ENCODE measurements at places on chromosomes 13 and 19.

DNA sequence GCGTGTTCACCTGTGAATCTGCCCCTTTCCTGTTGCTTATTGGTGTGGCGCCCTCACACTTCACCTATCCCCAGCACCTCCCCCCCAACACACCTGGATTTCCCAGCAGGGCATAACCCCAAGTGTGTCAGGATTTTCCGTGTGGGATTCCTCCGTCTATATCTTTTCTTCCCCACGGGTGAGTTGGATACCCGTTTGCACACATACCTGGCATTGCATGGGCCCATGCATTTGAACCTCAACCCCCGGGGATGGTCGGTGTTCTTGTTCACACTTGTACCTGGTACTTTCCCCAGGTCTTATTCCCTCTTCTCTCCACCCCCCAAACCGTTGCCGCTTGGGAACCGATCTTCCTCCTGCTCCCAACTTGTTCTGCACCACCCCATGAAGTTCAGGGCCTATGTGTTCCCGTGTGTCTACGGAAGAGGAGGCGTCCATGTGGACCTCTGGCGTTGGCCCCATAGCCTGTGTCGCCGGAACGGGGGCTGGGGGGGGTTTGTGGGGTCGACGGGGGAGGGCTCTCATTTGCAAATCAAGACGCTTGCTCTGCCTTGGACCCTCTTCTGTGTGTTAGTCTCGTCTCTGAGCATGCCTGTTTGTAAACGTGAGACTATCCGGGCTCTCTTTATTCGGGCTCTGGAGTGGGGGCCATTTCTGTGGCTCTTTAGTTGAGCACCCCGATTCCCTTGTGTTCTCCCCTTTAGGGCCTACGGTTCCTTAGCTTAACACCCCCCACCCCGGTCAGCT, 1.7 kb downstream of the PRR12 start:
- DNase-seq = peak; percentile 16

GRCh38 chr19:23415034-23415433, 19.8 kb upstream of the ZNF91 start:
- DNase-seq = no peak

DNA sequence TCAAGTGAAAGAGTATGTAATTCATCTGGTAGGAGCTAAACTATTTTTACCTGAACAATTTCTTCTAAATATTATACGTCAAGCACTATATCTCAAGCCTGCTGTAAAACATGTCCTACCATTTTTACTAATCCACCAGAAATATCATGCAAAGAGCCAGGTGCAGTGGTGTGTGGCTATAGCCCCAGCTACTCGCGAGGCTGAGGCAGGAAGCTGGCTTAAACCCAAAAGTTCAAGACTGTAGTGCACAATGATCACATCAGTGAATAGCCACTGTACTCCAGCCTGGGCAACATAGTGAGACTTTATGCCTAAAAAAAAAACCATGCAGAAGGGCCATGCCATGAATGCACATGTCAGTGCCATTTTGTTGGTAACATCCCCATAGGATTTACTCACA, 20.7 kb upstream of the CLN5 start:
- DNase-seq = no peak

DNA sequence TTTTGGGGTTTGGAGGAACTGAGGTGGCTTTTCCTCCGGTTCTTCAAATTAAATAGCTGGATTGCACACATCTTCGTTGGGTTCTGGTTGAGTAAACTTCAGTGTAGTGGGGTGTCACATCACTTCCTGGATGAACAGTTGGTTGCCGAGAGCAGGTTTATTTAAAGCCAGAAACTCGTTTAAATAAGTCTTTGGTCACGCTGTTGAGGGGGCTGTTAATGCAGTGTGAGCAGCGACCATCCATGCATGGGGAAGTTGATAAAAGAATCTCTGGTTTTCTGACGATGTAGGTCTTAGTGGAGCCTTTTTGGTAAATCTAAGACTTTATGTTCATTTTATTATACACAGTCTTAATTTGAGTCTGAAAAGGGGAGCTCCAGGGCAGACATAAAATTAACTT, 351.2 kb upstream of the ARGLU1 start:
- DNase-seq = no peak
